Right lung (tissue), 10 donors: ENCODE measurements at places on chromosomes 6 and 20. TPM values are rescaled to one million over a fixed set of nuclear protein-coding genes. Genes with fewer than 3 reads are reported as not detected.

- DNase-seq = no peak
Observed at GRCh38 chr20:19673575-19673974, 84.5 kb upstream of the RIN2 start.

DNA sequence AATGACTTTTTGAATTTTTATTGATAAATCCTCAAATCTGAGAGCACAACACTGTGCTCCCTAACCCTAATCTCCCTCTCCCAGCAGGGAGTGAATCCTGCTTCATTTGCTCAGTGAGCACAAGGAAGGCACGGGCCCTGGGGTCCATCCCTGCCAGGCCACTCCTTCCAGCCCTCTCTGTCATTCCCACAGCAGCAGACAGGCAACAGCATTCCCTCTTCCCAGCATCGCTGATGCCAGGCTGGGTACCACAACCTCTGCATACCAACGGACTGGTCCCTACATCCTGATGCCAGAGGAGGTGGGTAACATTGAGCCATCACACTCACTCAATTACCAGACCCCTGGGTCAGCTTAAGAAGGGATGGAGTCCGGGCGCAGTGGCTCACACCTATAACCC lies 34.2 kb downstream of the MRPL14 start:
- DNase-seq = no peak

GRCh38 chr6:139853302-139853992 lies 479.0 kb upstream of the CITED2 start:
- DNase-seq = no peak

GRCh38 chr6:13914351-13914750 lies 10.4 kb upstream of the RNF182 start:
- DNase-seq = no peak

DNA sequence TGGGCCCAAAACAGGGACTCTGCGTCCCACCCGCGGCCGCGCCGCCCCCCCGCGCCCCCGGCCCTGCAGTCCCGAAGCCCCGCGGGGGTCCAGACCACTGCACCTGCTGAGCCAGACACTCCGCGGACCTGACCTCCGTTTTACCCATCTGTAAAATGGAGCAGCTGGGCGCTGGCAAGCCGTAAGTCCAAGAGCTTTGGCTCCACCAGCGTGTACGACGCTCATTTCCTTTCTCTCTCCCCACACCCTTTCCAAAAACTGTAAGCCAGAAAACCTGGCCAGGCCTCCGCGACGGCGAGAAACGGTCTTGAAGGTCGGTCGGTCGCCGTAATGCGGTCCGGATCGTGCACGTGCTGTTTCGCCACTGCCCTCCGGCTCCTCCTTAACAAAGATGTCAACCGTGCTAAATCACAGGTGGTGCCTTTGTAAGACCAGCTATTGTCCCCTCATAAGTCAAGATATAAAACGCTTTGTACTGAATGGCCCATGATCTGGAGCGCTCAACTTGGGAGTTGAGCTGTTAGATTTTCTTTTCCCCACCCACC lies 7.8 kb upstream of the NR2E1 start:
- DNase-seq = no peak

DNA sequence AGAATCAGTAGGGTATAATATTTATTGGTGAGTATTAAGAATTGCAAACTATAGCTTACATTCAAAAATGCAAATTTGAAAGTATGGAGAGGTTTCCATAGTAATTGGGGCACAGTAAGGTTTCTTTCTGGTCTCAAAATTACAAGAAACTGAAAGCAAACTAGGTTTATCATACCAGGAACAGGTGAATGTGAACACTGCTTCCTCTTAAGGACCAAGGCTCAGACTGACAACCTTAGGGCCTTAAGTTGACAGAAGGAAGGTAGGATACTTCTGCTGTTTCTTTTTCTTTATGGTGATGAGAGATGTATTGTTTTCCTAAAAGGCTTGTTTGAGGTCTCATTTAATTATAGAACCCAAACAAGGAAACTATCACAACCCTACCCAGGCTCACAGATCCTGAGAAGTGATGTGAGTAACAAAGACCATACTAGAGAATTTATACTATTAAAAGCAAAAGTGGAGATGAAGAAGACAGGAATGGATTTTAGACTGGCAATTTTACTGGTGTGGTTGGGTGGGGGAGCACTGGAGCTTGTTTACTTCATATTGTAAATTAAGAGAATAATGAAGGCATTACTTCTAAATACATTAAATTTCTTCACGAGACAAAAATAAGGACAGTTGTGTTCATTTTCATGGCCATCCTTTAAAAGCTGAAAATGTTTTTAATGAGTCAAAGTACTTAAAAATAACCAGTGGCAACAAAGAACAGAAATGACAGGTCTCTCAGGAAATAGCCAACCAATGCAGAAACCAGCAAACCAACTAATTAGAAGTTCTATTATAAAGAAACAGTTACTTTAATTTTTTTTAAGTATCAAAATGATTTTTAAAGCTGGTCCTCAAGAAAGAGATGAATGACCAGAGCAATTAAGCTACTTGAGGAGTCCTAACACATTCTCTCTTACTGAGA lies 21.3 kb downstream of the STAU1 start:
- DNase-seq = no peak

- no peak for DNase-seq
Observed at GRCh38 chr6:143368426-143368825, 82.1 kb downstream of the ADAT2 start.

DNA sequence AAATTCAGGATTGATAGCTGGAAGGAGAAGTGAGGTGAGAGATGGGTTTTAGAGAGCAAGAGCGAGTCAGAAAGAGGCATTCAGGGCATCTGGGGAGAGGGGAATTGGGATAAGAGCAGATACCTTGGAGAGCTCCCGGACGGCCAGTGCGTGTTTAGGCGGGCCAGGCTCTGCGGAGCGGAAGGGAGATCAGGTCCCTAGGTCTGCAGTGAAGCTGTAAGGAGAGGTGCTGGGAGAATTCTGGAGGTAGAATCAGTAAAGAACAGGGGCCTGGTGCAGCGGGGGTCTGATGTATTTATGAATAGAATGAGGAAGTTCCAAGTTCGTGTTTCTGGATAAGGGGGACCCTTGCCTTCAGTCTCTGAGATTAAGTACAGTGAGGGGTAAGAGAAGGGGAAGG lies 47.4 kb upstream of the FAM83D start:
- DNase-seq = no peak

- no peak for DNase-seq
Observed at GRCh38 chr6:144150710-144151657, 667 bp downstream of the STX11 start.

DNA sequence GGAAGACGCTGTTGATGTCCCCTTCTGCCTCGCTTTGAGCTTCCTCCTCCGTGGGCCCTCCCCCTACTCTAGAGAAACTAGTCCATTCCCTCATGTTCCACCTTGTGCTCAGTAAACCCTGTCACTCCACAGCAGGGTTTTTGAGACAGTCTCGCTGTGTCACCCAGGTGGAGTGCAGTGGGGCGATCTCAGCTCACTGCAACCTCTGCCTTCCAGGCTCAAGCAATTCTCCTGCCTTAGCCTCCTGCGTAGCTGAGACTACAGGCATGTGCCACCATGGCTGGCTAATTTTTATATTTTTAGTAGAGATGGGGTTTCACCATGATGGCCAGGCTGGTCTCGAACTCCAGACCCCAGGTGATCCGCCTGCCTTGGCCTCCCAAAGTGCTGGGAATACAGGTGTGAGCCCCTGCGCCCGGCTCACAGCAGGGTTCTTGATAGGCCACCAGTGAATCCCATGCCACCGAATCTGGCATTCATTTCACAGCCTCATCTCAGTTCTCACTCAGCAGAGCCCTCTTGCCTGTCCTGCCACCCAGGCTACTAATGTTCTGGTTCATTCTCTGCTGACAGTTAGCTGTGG lies 36.0 kb downstream of the PANK2 start:
- no peak for DNase-seq

- DNase-seq = no peak
Observed at GRCh38 chr6:37126493-37126958, 43.4 kb upstream of the PIM1 start.

DNA sequence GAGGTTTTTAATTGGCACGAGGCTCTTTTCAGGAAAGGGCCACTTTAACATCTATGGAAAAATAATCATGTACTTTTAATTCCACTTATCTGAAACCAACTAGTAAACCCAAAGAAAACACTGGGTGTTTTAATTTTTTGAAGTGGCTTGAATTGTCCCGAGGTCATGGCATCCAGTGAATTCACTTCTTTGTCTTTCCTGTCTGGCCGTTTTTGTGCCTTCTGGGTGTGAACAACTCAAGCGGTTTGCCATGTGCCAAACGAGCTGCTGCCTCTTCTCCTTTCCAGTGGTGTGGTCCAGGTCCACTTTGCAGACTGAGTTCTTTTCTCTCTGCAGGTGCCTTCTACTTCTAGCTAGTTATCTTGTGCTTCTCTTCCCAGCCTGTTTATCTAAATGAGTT lies 117.5 kb downstream of the PLCB4 start:
- no peak for DNase-seq

DNA sequence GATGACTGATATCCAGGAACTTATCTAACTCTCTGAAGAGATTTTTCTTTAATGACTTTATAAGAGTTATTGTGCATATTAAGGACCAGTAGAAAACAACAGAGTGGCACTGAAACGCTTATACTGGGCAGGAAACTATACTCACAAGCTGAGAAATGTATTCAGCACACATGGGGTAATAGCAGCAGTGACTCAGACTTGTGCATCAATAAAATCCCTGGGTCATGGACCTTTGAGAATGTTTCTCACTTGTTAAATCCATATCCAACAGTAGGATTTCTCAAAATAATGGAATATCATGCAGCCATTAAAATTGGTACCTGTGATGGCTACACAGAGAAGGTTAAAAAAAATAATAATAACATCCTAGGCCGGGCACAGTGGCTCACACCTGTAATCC lies 219.5 kb downstream of the BTBD9 start:
- no peak for DNase-seq

- no peak for DNase-seq
Observed at GRCh38 chr6:32475392-32476206, 35.9 kb downstream of the HLA-DRA start.

DNA sequence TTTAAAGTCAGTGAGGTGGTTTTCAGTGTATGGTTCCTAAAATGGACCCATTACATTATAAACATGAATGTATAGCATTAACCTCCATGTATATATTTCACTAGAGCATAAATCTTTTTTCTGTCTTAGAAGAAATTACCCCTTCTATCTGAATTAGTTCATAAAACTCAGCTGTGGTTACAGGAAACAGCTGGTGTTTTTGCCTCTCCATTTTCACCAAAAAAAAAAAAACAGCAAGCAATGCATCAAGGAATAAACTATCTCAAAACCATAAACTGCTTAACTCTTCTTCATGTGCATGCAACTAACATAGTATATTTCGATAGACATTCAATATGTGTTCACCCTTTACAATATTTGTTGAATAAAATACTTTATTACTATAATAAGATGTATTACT lies 40.2 kb downstream of the MOXD1 start:
- no peak for DNase-seq

DNA sequence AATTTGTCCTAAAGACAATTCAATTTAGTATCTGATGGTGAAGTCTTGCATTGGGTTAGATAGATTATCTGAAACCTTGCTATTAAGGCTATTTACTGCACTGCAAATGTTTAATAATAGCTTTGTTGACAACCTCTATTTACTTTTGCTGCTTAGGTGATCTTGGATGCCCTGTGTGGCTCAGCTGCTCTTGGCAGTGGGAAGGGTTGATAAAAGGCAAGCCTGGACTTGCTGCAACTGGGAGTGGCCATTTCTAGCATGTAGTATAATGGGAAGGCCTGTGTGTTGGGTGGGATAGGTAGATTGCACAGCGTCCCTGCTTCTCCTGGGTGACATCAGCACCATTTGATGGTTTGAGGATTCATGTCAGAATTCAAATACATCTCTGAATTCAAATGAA lies 49.1 kb downstream of the ARMC2 start:
- DNase-seq = no peak

GRCh38 chr6:34412016-34412415 lies 13.9 kb downstream of the RPS10 start:
- no peak for DNase-seq

GRCh38 chr6:30006170-30007131 lies 54.6 kb upstream of the POLR1H start:
- DNase-seq = peak; percentile 12

DNA sequence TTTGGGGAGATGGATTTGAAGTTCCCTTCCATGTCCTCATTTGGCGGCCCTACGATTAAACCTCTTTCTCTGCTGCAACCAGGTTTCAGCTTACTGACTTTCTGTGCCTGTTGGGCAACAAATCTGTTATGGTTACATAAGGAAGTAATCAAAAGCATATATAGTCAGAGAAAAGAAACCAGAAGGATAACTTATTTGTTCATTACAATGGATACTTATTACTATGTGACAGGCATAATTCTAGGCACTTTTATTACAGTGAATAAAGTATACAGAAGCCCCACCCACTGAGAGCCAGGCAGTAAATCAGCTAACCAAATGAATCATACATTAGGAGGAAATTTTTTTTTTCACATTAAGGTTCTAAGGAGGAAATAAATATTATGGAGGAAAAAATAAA lies 9.6 kb upstream of the TRIM31 start:
- DNase-seq = no peak

- DNase-seq = no peak
Observed at GRCh38 chr20:6626805-6627204, 140.7 kb upstream of the BMP2 start.

GRCh38 chr20:46308258-46309157 lies at the start of gene CDH22:
Gene CDH22, minus strand, starts transcription at chr20:46308498. Its CDS starts 57,204 bp downstream, at chr20:46251294.
- no peak for DNase-seq

GRCh38 chr6:88910922-88911778 lies 52.3 kb downstream of the RNGTT start:
- DNase-seq = no peak

GRCh38 chr6:91198588-91199255 lies 611.9 kb upstream of the MAP3K7 start:
- DNase-seq = no peak

DNA sequence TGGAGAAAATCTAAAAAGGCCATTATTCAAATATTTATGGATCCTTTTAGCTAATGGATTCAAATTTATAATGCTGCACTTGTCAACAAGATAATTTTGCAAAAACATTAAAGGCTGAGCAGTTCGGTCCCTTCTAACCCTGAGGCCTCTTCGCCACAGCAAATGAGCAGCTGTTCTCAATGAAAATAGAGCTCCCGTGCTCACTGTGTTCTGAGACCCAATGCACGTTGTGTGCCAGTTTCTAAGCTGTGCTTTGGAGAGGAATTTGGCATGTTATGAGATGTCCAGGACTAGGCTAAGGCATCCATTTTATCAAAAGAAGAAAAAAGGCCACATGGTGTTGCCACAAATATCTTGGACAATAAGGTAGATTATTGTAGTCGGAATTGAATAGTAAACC lies 220.1 kb upstream of the TSHZ2 start:
- DNase-seq = no peak

PARD6B gene
- 5.9 TPM for polyA plus RNA-seq

VIP gene
- 3.6 TPM for polyA plus RNA-seq

HUS1B gene
- 0.40 TPM for polyA plus RNA-seq

RIPOR2 gene
- 5.8 TPM for polyA plus RNA-seq

TSHZ2 gene
- 15.8 TPM for polyA plus RNA-seq

FAM209B gene
- polyA plus RNA-seq = not detected

B3GAT2 gene
- 2.7 TPM for polyA plus RNA-seq

DEF6 gene
- 7.0 TPM for polyA plus RNA-seq

SSTR4 gene
- 0.24 TPM for polyA plus RNA-seq

TRIM40 gene
- 0.12 TPM for polyA plus RNA-seq
